ENCODE measurements at places on chromosomes 4 and X.

- no peak for DNase-seq
Measured at GRCh38 chrX:6981718-6982406, 165.7 kb upstream of the STS start.

- DNase-seq, result no peak
Measured at GRCh38 chr4:20376070-20376469, 124.4 kb downstream of the SLIT2 start.

- no peak for DNase-seq
Measured at GRCh38 chr4:3349116-3349515, 56.3 kb downstream of the RGS12 start.

- DNase-seq, result no peak
Measured at GRCh38 chr4:55757356-55757952, 62.1 kb upstream of the EXOC1L start.

GRCh38 chrX:142149919-142150318 is 55.2 kb downstream of the MAGEC2 start:
- DNase-seq, result no peak

- no peak for DNase-seq
Measured at GRCh38 chrX:109709129-109709631, 23.9 kb downstream of the ACSL4 start.

GRCh38 chr4:5118091-5118786 is 67.0 kb downstream of the STK32B start:
- DNase-seq, result no peak

DNA sequence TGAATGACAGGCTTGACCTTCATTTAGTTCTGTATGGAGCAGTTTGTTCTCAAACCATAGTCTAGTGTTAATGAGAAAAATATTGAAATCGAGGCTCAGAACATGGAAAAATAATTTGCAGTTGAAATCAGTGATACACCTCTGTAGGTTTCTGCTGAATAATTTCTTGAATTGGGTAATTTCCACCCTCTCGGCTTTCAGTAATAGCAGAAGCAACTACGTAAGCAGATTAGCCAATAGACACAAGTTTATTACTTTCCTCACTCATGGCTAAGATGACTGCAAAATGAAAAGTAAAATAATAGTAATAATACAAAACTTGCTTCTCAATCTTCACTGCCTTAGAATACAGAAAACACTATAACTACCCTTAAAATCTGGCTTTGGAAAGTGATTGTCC is 46.0 kb downstream of the USP38 start:
- no peak for DNase-seq

DNA sequence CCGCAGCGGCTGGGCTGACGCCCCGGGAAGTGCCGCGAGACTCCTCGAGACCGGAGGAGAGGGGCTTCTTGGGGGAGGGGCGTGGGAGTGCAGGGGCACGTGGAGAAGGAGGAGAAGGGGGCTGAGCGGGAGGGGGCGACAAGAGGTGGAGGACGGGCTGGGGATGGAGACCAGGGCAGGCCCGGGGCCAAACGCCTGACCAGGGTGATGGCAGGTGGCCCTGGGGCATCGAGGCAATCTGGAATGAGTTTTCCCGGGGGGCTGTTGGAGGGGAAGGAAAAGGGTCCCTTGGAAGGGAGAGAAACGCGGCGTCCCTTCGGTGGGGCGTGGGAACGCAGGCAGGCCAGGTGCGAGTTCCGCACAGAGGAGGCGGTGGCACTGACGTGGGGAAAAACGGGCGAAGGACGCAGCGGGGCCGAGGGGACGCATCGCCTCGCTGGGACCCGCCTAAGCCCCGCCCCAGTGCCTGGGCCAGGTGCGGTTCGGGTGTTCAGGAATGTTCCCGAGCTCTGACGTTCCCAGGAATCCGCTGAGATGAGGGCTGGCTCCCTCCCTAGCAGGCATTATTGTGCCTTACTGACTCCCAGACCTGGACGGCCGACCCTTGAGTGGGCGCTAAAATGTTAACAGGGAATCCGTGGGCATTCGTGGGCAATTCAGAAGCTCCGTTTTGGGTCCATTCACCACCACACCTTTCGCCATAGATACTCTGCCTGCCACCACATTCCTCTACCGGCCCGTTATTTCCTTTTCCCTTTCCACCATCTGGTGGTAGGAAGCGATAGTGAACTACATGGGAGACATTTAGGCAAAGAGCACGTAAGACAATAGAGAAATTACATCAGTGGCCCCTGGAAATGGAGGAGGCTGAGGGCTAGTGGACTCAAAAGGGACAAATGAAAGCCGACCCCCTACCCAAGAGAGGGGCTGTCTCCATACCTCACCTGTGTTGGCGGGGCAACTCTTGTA is 795 bp upstream of the SH3KBP1 start:
- peak; percentile 3 for DNase-seq

GRCh38 chrX:131728295-131729145 is 184.6 kb downstream of the OR13H1 start:
- DNase-seq, result no peak

GRCh38 chrX:47843363-47843762 is 6.7 kb downstream of the ZNF81 start:
- no peak for DNase-seq

DNA sequence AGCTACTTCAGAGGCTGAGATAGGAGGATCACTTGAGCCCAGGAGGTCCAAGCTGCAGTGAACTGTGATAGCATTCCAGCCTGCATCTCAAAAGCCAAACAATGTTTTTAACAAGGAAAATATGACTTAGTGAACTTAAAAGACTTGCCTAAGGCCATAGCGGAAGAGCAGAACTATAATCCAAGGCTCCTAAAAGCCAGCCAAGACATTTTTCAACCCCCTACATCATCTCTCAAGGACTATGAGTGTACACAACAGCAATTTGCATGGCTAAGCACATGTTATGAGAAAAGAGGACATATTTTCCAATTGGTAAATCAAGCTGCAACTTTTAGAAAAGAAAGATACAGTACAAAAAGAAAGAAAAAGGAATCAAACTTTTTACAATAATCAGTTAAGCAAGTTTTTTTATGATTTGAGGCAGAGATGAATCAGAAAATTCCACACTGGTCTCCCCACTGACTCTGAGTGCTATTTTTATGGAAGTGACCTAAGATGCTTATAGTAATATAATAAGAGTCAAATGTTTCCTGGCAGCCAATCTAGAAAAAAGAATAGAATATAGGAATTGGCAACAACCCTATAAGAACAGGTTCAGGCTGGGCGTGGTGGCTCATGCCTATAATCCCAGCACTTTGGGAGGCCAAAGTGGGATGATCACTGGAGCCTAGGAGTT is 9.8 kb upstream of the ACOT9 start:
- DNase-seq, result no peak

- no peak for DNase-seq
Measured at GRCh38 chr4:25563071-25563564, 92.5 kb upstream of the SLC34A2 start.

GRCh38 chr4:157128395-157128794 is 52.4 kb downstream of the GLRB start:
- no peak for DNase-seq

GRCh38 chr4:6917461-6918271 is 8.0 kb downstream of the TBC1D14 start:
- DNase-seq, result no peak

All from caudate nucleus (tissue), 63 donors.